ENCODE measurements at places on chromosomes 3 and 15.
A peak's percentile ranks its signal among the peaks of the same experiment; 100 is the strongest.

DNA sequence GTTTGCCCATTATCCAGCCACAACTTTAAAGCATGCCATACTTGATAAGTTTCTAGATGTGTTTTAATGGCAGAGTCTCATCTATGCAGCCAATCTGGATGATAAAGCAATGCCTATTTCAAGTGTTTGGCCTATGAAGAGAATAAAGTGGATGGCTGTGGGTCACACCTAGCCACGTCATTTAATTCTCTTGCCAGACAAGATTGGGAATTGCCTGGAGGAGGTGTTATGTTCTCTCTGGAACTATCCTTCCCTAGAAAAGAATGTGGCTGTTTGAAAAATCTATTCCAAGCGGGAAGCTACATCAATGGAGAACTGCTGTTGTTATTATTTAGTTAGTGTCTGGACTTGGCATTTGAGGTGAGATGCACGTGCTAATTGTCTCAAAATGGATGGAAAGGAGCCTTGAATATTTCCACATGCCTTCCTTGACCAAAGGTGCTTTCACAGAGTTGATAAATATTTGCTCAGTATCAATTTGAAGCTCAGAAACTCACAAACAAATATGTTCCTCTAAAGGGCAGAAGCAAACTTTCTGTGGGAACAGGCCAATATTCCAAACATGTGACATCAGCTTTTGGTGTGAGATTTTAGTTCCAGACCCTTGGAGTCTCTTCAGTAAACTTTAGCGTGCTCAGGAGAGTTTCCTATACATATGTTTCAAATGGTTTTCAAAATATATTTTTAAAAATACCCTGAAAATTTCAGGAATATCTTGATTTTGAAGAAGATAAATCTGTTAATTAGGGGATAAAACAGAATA, 510.6 kb upstream of the SGO1 start:
- no peak for DNase-seq

DNA sequence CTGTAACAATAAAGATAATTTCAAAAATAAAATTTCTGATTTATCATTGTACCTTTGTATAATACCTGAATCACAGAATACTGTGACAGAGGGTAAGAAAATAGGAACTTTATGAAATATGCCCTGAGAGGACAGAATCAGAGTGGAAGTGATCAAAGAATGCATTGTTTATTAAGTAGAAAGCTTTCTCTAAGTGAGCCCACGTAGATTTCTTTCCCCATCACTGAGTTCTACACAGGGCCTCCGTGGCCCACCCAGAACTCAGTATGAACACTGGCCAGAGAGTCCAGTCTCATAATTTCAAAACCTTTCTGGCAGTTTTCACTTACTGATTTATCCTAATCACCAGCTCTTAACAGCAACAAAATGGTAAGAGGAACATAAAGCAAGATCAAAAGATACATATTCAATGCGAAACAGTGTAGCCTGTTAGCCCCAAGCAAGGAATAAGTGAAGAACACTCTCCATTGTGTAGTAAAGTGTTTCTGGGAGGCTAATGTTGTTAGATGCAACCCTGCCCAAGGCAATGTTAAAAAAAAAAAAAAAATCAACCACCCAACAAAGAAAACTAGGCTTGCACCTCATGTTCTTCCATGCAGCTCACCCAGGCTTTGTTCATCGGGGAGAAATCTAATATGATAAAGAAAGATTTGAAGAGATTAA, 341.3 kb downstream of the LSAMP start:
- DNase-seq: no peak

DNA sequence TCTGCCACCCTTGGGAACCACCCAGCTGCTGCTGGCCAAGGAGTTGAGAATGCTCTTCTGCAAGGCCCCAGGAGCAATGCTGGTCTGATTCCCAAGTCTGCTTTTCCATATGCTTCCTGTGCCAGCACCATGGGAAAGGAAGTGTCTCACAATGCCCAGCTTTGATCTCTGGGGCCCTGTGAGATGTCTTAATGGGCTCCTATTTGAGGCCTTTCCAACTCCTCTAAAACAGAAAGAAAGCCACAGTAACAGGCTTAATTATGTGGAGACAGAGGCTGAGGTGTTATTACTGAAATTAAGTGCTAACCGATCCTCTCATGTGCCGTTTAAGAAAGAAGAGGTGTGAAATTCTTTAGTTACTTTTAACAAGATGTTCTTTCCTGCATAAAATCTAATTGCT, 4.5 kb downstream of the EOGT start:
- DNase-seq: no peak

- no peak for DNase-seq
These were observed 55.5 kb downstream of the DPH6 start for GRCh38 chr15:35490511-35490910.

- no peak for DNase-seq
These were observed 152.5 kb upstream of the PEX5L start for GRCh38 chr3:180189310-180189648.

DNA sequence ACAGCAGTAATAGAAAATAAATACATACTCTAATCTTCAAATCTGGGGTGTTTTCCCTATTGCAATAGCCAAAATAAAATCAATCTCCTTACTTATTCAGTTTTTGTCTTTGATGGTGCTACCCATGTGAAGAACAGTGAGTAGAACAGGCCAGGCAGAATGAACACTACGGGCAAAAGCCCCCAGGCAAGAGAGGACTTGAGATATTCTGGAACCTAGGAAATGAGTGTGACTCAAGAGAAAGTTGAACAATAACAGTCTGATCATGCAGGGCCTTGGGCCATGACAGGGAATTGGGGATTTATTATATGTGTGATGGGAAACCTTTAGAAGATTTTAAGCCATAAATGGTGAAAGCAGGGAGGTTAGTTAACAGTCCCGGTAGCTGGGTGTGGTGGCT, 14.0 kb upstream of the DUT start:
- DNase-seq: no peak

DNA sequence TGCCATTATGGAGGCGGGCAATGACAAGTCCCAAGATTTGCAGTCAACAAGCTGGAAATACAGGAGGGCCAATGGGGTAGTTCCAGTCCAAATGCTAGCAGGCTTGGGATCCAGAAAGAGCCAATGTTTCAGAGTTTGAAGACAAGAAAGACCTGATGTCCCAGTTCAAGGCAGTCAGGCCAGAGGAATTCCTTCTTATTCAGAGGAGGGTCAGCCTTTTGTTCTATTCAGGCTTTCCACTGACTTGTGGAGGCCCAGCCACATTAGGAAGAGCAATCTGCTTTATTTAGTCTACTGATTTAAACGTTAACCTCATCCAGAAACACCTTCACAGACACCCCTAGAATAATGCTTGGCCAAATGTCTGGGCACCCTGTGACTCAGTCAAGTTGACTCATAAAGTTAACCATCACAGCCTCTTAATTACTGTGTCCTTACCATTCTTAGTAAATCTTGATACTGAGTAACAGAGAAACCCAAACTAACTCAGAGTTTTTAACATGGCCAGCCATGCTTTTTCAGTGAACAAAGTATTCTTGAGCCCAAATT, 50.9 kb upstream of the NPHP3 start:
- DNase-seq: no peak

DNA sequence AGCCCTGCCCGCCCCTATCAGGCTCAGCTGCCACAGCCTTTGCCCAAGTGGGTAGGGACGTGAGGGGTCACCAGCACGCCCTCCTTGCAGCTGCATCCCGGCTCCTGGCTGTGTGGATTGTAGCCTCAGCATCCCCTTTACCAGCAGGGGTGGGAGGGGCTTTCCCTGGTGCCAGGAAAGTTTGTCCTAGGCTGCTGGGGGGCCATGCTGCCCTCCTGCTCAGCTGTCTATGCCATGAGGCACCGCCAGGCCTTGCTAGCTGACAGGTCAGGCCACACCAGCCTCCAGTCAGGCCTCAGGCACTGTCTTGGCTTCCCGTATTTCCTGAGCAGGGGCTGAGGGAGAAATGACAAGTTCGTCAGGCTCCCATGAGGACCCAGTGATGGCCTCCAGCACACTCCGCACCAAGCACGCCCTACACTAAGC, 32.3 kb downstream of the TKT start:
- DNase-seq: no peak

- no peak for DNase-seq
These were observed 117.8 kb downstream of the UBE2E2 start for GRCh38 chr3:23320586-23321570.

- DNase-seq: no peak
These were observed 22.7 kb downstream of the TMEM207 start for GRCh38 chr3:190426806-190427507.

DNA sequence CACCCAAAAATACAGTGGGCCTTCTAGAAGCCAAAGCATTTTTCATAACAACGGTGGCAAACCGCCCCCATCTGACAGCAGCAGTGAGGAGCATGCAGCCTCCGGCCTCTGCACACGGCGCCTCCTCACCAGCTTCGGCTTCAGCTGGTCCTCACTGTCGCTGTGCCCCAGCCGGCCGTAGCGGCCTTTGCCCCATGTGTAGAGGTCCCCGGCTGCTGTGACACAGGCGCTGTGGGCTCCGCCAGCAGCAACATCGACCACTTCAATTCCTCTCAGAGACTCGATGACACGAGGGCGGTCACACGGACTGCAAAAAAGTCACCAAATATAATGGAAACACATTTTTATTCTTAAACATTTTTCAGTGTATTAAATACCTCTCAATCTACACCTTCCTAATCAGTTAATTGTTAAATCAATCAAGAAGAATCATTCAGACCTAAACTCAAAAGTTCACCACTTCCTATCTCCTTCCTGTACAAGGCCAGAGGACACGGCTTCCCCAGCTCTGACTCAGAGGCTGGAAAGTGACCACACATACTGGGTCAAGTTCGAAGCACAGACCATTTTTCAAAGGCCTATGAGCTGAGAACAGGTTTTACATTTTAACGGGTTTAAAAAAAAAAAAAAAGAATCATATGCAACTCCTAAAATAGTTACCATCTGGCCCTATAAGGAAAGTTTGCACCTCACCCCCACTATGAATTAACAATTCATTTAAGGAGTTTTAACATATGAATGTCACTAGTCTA, 33.6 kb upstream of the OCA2 start:
- DNase-seq: peak; percentile 8

DNA sequence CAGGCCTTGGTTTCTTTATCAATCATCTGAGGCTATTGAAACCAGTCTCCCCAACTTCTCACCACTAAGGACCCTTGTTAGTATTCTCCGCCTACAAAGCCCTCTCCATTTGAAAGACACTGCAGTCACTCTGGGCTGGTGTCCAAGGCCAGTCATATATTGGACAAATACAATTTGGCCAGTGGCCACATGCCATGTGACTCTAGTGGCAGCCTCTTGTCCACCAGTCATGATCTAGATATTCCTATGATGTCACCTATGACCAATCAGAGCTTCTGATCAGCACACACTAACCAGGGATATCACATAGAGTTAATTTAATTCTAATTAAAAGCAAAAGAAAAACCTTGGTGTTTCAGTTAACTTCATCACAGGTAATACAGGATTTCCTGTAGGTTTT, 68.2 kb downstream of the RAB11A start:
- no peak for DNase-seq

- no peak for DNase-seq
These were observed 1.5 kb downstream of the RBP1 start for GRCh38 chr3:139537795-139538621.

- DNase-seq: no peak
These were observed 165.1 kb downstream of the IL5RA start for GRCh38 chr3:2945121-2945520.

GRCh38 chr3:11154036-11154952, at the start of gene HRH1:
Gene HRH1, plus strand, starts transcription at chr3:11154493. Its CDS starts 104,545 bp downstream, at chr3:11259038.
- no peak for DNase-seq

GRCh38 chr3:195855471-195856409, 44.0 kb upstream of the MUC4 start:
- DNase-seq: no peak

- DNase-seq: no peak
These were observed 1.9 kb downstream of the GNAT1 start for GRCh38 chr3:50193286-50193685.

- DNase-seq: no peak
These were observed 2.8 kb upstream of the BCL6 start for GRCh38 chr3:187748050-187748481.

DNA sequence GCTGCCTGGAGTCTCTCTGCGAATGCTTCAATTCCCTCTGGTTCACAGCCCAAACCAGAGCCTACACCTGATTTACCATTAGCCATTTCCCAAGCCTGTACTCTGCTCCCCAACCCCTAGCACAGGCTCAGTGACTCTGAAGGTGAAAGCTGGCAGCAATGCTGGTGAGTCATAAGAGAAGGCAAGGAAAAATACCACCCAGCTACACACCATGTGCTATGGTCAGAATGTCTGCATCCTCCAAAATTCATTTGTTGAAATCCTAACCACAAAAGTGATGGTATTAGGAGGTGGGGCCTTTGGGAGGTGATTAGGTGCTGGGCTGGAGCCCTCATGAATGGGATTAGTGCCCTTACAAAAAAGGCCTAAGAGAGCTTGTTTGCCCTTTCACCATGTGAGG, 117.1 kb upstream of the TJP1 start:
- DNase-seq: no peak

- no peak for DNase-seq
These were observed 193.3 kb upstream of the CGNL1 start for GRCh38 chr15:57183041-57183440.

DNA sequence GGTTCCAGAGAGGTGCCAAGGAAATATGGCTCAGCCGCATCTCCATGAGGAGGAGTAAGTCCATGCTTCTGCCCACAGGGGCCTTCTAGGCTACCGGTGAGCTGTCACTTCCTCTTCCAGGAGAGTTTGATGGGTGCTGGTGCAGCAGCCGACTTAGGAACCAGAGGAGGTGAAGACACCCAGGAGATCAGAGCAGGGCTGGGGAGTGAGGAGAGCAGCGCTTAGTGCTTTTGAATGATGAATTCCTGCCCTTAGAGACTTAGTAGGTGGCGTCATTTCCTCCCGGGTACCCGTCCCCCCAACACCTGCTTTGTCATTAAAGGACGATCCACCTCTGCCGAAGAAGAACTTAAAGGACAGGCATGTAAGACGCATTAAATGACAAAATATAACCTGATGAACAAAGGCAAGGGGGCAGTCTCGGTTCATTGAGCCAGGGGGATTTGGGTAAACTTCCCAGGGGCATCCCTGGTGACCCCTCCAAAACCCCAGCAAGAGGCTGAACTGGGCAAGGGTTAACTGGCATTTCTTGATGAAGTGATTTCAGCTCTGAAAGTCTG, 67.6 kb downstream of the HES1 start:
- no peak for DNase-seq

- no peak for DNase-seq
These were observed 31.9 kb downstream of the MYL3 start for GRCh38 chr3:46831316-46831715.

GRCh38 chr3:41120460-41120859, 78.8 kb upstream of the CTNNB1 start:
- no peak for DNase-seq

- DNase-seq: no peak
These were observed 47.9 kb upstream of the LCTL start for GRCh38 chr15:66613743-66614142.

- no peak for DNase-seq
These were observed 48.4 kb upstream of the TJP1 start for GRCh38 chr15:29870495-29871151.
